NCI-H446 (cell line): ENCODE measurements at places on chromosomes 3 and 15.

GRCh38 chr3:21543380-21544075 is 207.5 kb downstream of the ZNF385D start:
- no peak for DNase-seq

- no peak for DNase-seq
Observed at GRCh38 chr15:76024021-76024768, 12.0 kb upstream of the NRG4 start.

DNA sequence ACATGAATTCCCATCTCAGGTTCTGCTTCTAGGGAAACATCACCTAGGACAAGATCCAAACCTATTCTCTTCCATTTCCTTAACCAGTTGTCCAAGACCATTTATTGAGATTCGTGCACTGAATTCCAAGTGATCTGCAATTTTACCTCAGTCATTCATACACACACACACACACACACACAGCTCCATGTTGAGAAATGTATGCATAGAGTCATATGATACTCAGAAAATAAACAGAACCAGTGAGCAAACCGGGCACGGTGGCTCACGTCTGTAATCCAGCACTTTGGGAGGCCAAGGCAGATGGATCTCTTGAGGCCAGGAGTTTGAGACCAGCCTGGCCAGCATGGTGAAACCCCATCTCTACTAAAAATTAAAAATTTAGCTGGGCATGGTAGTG is 6.1 kb upstream of the KPNA1 start:
- DNase-seq, result no peak

DNA sequence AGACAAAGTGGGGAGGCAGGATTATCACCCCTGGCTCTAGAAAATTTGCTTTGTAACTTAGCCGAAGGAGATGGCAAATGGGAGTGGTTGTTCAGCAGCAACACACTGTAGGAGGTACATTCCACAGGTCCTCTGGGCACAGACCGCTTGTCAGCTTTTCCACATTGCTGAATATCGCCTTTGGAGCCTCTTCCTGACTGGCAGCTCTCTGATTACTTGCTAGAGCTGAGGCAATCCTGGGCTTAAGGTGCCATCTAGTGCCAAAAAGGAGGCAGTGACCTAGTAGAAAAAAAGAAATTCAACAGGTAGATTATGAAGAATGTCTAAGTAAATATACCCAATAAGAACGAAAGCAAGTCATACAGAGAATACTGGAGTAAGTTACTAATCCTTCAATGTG is 13.1 kb upstream of the SCN5A start:
- no peak for DNase-seq

DNA sequence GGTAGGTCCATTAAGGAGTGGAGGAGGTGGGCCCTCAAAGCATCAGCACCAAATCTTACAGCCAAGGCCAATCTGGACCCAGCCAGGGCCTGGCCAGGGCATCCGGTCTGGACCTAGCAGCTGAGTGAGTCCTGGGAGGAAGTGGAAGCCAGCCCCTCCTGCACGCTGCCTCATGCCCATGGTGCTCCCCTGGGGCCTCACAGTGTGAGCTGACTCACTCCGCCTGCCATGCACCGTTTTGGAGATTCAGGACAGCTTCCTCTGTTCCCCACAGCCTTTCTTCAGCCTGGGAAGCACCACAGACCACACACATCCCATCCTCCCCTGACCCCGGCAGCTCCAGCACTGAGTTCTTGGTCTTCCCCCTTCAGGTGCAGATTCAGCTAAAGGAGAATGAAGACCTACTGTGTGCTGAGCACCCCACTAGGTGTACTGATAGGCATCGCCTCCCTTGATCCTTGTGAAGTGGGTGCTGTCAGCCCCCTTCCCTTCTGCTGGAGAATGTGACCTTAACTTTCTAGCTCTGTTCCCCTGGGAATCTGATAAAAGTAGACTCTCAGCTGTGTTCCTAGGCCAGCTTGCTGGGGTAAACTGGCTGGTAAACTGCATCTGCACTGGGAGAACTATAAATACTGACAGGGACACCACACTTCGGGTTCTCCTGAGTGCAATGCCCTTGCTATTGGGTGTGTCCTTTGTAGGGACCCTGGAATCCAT is 36.8 kb upstream of the SEC13 start:
- no peak for DNase-seq

GRCh38 chr3:53162672-53163443 is 1.8 kb downstream of the PRKCD start:
- DNase-seq, result no peak

DNA sequence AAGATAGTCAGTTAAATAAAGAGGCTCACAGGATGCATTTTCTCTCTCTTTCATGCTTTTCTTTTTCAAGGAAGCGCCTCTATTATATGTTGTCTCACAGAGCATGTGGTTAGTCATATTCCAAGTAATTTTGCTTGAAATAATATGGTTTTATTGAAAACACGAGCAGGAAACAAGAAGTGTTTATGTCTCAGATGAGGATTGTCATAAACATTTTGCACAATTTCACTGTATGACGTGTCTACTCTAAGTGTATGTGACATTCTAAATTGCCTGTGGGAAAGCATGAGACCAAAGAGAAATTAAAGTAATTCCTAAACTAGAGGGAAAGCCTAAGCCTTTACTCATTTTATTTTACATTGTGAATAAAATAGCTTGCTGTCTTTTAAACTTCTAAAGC is 818.6 kb downstream of the EPHA3 start:
- DNase-seq, result no peak

- DNase-seq, result no peak
Observed at GRCh38 chr3:136141891-136142290, 54.2 kb downstream of the MSL2 start.

DNA sequence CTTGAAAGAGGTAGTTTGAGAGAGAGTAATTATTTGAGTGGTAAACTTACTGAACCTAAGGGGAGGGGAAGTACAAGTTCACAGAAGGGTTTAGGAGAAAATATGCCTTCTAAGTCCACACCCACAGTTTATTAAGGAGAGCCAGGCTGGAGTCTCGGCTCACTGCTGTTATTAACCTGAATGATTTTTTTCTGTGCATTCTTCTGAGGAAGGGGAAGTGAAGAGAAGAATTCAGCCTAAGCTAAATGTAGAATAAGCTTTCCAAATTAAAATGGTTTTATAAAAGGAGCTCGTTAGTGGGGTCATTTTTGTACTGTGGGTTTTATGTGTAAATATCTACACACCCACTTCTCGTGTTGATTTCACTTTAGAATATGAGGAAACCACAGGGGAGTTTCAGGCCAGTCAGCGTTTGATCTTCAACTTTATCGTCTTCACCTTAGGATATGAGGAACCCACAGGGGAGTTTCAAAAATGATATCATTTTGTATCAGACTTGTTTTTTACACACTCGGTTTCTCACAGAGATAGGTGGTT is 1.5 kb downstream of the WHAMM start:
- DNase-seq, result no peak

DNA sequence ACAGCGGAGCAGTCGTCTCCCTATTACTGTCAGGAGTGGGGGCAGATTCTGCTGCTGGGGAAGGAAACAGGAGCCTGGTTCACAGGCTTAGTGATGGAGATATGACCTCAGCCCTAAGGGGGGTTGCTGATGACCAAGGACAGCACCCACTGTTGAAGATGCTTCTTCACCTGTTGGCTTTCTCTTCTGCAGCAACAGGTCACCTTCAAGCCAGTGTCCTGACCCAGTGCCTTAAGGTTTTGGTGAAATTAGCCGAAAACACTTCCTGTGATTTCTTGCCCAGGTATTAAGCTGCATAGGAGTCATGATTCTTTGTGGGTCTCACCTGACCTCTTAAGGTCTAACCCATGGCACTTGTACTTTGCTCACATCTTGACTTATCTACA is 14.0 kb downstream of the ATRIP start:
- no peak for DNase-seq

- no peak for DNase-seq
Observed at GRCh38 chr15:55894399-55894965, 98.9 kb downstream of the NEDD4 start.

- DNase-seq, result no peak
Observed at GRCh38 chr3:134625462-134625861, 25.4 kb downstream of the KY start.

- DNase-seq, result peak; percentile 88
Observed at GRCh38 chr3:25448750-25449692, 21.0 kb downstream of the RARB start.

DNA sequence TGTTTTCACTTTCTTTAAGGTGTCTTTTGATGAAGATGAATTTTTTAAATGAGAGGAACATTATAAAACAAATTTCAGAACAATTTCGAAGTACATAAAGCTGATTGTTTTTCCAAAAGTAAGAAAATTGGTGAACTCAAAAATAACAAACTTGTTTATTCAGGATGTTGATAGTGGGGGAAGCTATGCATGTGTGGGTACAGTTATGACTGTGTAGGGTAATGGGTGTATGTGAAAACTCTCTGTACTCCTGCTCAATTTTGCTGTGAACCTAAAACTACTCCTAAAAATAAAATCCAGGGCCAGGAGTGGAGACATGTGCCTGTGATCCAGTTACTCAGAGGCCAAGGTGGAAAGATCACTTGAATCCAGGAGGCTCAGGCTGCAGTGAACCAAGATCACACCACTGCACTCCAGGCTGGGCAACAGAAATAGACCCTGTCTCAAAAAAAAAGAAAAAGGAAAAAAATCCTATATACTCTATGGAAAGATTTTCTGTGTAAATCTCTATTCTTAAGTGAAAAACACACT is 37.2 kb downstream of the PIK3CB start:
- DNase-seq, result no peak

DNA sequence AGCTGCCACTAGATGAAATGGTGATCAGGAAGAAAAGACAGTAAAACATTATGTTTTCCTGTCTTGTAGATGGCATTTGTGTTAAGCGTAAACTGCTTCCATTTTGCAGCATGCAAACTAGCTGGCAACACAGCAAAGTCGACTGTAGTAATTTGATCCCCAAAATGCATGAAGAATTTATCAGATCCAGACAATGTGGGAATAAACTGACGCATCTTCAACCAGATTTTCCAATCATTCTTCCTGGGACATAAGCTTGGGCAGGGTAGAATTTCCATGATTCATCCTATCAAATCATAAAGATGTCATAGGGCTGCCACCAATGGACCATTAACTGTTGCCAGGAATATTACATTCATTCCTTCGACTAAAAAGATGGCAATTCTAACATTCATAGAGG is 260.3 kb downstream of the ERC2 start:
- DNase-seq, result no peak

DNA sequence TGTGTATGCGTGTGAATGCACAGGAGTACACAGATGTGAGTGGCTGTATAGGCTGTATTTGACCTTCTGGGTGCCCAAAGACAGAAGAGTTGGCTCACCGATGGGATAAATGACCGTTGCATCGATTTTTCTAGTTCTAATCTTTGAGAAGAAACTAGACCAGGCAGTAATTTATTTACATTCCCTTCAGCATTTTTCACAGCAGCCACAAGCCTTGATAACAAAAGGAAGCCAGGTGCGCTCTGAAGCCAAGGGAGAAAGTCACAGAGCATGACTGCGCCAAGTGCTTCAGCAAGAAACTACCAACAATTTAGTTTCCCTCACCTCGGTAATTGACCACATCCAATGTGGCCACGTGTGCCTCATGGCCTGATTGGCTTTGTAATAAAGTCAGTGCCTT is 5.9 kb upstream of the FAM3D start:
- no peak for DNase-seq

GRCh38 chr3:180631317-180631716 is 29.4 kb downstream of the TTC14 start:
- DNase-seq, result no peak

DNA sequence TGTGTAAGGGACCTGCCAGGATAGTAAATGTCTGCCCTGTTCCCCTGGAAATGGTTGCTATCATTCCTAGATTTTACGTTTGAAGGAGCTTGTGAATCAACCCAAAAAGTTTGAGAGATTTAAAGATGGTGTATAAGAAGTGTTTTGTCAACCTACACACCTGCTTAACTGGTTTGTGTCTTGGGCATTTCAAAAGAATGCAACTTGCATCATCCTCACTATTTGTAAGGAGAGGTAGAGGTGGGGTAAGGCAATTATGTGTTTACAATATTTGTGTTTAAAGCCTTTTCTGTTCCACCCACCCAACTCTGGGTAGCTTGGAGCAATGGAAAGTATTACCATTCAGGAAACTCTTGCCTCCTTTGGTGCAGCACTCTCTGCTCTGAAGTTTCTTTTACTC is 314.2 kb upstream of the RARB start:
- no peak for DNase-seq

DNA sequence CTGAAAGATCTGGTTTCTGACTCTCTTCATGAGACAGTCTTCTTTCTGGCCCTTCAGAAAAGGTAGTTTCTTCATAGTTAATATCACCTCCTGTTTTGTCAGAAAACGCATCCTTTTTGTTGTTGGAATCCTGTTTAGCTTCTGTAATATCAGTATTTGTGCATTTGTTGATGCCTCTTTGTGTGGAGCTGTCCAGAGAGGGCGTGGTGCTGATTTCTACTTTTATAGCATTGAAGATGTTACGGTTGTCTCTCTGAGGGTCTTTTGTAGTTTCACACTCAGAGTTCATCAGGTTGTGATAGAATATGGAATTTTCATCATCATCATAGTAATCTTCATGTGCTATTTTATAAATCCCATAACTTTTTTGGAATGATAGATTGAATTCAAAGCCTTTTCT is 8.9 kb downstream of the GPR149 start:
- no peak for DNase-seq

- no peak for DNase-seq
Observed at GRCh38 chr3:138199851-138200250, 12.8 kb downstream of the ARMC8 start.

GRCh38 chr3:123130079-123130750 is 63.4 kb downstream of the PDIA5 start:
- DNase-seq, result no peak

DNA sequence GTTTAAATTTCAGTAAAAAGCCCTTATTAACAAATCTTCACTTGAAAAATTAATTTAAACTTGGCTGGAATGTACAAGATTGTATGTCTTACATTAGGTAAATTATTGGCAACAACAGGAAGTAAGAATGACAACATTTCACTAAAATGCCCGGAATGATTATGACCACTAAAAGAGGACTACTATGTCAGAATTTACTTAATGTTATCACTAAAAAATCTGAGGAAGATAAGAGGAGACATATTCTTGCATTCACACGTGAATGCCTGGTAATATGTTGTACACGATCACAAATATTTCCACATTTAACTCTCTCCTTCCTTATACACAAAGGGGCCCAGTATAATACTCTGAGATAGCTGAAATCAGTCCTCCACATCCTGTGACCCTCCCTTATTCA is 29.7 kb downstream of the VGLL3 start:
- DNase-seq, result no peak

DNA sequence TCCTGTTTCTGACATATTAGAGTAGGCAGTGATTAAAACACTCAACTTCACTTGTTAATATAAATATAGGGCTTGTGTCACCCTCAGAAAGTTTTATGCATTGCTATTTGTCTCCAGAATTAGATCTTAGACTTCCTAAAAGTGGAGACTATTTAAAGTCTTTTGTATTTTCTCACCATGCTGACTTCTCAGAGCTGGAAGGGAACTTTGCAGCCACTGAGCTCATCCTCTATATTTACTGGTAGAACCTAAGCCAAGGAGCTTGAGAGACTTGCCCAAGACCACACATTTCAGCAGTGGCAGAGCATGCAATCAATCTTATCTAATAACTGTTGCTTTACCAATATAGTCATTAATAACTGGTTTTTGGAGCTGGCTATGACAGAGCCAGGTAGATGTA is 53.2 kb downstream of the STAC start:
- DNase-seq, result no peak

- peak; percentile 70 for DNase-seq
Observed at GRCh38 chr15:55289746-55290527, at the start of gene RAB27A. TSS of gene RAB27A (minus strand) at chr15:55289813. CDS start at chr15:55234934, 54,879 bp downstream.
